ENCODE measurements at places on chromosomes 7 and 10. TPM values are rescaled to one million over a fixed set of nuclear protein-coding genes. Genes with fewer than 3 reads are reported as not detected.

The TRIM56 gene
- 9.2 TPM for total RNA-seq

The BTBD16 gene
- total RNA-seq = under 0.01 TPM

The PVRIG gene
- total RNA-seq = not detected

The ELOVL3 gene
- not detected for total RNA-seq

The SP4 gene
- total RNA-seq = 4.8 TPM

The TFPI2 gene
- total RNA-seq = 139 TPM

The NUTM2B gene
- 0.44 TPM for total RNA-seq

The PRSS2 gene
- total RNA-seq = not detected

The VSIR gene
- total RNA-seq = 10.7 TPM

The C10orf95 gene
- 0.22 TPM for total RNA-seq

The ITGA8 gene
- total RNA-seq = 1.5 TPM

The ENO4 gene
- total RNA-seq = not detected

Data from lung microvascular endothelial cell (primary cell).